ENCODE measurements at places on chromosomes 3 and 15. TPM values are rescaled to one million over a fixed set of nuclear protein-coding genes. Genes with fewer than 3 reads are reported as not detected.

DNA sequence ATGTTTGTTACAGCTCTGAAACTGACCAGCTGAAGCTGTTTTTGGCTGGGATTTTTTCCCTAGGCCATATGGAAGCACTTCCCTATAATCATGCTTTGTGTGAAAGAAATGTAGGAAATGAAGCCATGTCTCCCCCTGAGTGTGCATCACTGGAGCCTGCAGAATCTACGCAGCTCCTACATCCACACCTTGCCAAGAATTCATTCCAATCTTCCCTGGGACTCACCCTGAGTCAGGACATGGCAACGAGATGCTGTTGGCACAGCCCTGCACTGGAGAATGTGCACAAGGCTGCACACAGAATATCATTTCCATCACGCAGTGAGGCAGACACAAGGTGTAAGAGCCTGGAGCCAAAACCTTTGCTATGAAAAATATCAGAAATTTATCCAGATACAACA lies 189.5 kb downstream of the ADAMTSL3 start:
- no peak overlapping the region for H3K4me3 ChIP-seq
- no peak overlapping the region for H3K27ac ChIP-seq

DNA sequence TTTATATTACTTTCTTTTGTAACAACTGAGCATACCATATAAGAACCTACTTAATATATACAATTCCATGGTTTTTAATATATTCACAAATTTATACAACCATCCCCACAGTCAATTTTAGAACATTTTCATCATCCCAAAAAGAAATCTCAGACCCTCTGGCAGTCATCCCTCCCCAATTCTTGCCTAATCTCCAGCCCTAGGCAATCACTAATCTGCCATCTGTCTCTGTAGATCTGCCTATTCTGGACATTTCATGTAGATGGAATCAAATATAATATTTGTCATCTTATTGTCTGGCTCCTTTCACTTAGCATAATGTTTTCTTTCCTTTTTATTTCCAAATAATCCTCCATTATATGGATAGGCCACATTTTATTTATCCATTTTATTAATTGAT lies 92.5 kb downstream of the LARS2 start:
- no peaks in the 10 kb centered on the region for H3K4me1 ChIP-seq
- no peak overlapping the region for H3K4me3 ChIP-seq
- DNase-seq = no peak
- H3K36me3 ChIP-seq = no peaks in the 10 kb centered on the region

The GRAMD2A gene
- 5.4 TPM for total RNA-seq

The HCN4 gene
- 0.50 TPM for total RNA-seq

GRCh38 chr15:65829130-65829764 lies 37.2 kb upstream of the DENND4A start:
- no peak for DNase-seq
- no peaks in the 10 kb centered on the region for H3K27me3 ChIP-seq
- no peak overlapping the region for H3K4me3 ChIP-seq
- peaks cover 20% of the 10 kb centered on the region for H3K4me1 ChIP-seq
- H3K36me3 ChIP-seq = no peaks in the 10 kb centered on the region
- H3K27ac ChIP-seq = no peak overlapping the region

DNA sequence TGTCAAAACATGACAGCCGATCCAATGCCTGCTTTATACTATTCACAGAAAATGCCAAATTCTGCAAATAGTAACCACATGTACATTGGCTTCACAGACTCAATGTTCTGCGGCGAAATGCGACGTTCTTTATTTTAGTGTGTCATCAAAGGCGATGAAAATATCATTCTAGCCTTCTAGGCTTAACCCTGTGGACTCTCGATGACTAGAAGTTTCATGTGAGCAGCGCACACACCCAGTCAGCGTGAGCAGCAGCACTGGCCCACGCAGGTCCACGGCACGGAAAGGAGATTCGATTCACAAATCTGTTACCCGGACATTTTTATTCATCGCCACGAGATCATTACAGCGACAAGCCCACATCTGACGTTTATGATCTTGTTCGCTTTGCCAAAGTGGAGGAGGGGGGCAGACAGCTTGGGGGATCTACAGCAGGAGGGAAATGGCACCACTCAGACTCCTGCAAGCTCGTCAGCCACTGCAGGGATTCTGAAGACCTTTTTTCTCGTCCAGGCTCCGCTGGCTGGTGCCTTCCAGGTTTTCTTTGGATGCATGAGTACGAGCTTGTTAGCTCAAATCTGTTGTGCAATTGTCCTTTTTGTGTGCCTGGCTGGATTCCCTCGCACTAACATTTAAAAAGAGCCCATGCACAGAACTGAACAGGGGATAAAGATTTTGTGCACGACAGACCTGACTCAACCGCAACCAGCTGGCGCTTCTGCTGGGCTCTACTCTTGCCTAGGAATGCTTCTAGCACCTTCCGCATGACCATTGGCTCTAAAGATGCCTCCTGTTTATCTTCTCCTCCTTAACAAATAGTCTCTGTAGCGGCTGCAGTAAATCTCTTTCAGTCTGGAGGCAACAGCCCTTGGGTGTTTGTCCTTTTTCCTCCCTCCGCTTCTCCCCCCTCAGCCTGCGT lies 938.4 kb downstream of the MCTP2 start:
- peak; percentile 56 for DNase-seq
- H3K27ac ChIP-seq = peak overlapping the region; percentile 73
- H3K36me3 ChIP-seq = no peaks in the 10 kb centered on the region
- H3K27me3 ChIP-seq = no peaks in the 10 kb centered on the region

- H3K4me3 ChIP-seq = no peak overlapping the region
- no peak for DNase-seq
- no peak overlapping the region for H3K27ac ChIP-seq
- H3K4me1 ChIP-seq = no peaks in the 10 kb centered on the region
Measured at GRCh38 chr15:38682363-38682762, 117.7 kb upstream of the RASGRP1 start.

DNA sequence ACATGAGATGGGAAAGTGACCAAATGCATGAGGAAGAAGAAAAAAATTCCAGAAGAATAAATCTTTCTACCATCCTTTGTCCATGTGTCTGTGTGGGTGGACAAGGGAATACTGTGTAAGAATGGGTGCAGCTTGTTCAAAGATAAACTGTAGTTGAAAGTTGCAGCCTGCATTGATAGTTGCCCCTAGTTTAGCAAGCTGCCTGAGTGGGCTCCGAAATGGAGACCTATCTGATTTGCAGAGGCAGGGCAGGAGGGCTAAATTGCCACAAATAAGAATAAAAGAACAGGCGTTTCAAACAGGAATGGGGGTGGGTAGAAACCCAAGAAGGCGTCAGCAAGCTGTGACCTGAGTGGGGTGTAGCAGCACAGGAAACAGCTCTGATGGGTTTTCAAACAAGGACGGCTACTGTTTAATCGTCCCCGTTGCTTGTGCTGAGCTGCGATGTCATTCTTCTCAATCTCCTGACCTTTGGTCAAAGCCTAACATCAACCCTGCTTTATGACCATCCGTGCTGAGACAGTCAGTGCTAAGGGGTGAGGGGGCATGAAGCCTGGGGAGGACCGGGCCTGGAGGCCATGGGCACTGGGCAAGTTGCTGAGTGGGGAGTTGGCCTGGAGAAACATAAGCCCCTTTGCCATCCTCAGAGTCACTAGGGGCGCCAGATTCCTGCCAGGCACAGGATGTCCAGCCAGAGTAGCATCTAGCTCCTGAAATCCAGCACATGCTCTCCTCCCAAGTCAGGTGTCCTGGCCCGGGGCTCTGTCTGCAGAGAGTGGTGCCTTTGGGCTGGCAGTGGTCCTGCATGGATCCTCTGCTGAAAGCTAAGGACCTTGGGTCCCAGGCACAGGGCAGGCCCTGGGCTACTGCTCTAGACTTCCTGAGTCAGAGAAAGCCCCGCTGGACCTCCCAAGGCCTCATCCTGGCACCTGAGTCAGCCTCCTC lies 19.2 kb upstream of the C15orf39 start:
- H3K4me3 ChIP-seq = no peak overlapping the region
- H3K27ac ChIP-seq = no peak overlapping the region
- H3K4me1 ChIP-seq = no peaks in the 10 kb centered on the region
- no peaks in the 10 kb centered on the region for H3K27me3 ChIP-seq
- no peaks in the 10 kb centered on the region for H3K36me3 ChIP-seq

- no peaks in the 10 kb centered on the region for H3K36me3 ChIP-seq
- no peak overlapping the region for H3K4me3 ChIP-seq
- no peaks in the 10 kb centered on the region for H3K27me3 ChIP-seq
- H3K27ac ChIP-seq = no peak overlapping the region
Measured at GRCh38 chr3:146128939-146129338, 32.0 kb downstream of the PLOD2 start.

DNA sequence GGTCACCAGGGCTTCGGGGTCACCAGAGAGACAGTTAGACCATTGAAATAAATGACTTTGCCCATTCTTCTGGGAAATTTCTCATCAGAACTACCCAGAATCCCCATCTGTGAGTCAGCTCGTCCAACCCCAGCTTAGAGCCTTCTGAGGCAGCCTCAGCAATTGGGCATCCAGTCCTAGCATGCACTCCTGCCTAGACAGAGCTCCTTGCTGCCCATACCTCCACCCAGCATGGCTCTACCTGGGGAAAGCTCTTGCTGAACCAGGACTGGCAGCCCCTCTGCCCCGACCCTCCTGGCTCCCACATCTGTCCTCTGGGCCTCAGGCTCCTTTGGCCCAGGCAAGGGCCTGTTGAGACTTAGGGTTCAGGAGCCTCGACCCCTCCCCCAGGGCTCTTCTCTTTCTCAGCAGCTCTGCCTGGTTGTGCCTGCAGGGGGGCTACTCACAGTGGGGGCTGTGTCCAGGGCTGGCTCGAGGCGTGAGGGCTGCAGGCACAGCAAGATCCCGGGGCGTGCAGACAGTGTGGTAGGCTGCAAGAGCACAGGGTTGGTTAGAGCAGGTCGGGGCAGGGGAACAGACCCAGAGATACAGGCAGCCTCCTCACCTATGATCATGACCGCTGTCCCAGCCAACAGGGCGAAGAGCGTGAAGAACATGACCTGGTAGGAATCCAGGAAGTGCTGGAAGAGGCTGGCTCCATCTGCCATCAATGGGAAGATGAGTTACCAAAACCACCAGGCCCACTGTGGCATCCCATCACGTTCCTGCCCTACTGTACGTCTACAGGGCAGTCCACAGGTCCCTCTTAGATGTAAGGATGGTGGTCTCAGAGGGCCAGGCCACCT lies 101.3 kb downstream of the NUP210 start:
- no peaks in the 10 kb centered on the region for H3K4me1 ChIP-seq
- no peak overlapping the region for H3K27ac ChIP-seq
- no peak for DNase-seq

DNA sequence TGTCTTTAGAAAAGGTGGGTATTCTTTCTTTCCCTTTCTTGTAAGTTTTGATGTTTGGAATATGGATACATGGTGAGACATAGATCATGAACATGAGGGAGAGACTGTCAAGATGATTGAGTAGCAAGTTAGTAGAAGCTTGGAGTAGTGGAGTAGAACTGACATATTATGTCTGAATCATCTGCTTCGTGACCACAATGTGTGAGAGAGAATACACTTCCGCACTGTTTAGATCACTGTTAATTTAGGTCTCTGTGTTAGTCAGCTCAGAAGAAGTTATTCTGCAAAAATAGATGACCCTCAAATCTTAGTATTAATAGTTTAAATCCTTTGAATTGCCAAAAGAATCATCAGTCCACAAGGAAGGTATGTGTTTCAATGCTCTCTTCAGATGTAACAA lies 151.0 kb downstream of the OXSM start:
- no peaks in the 10 kb centered on the region for H3K4me1 ChIP-seq
- H3K36me3 ChIP-seq = no peaks in the 10 kb centered on the region
- no peak overlapping the region for H3K27ac ChIP-seq
- no peaks in the 10 kb centered on the region for H3K27me3 ChIP-seq
- no peak for DNase-seq

The SSUH2 gene
- total RNA-seq = 0.44 TPM

- no peak for DNase-seq
- H3K4me1 ChIP-seq = no peaks in the 10 kb centered on the region
- no peaks in the 10 kb centered on the region for H3K27me3 ChIP-seq
- H3K36me3 ChIP-seq = no peaks in the 10 kb centered on the region
Measured at GRCh38 chr15:44009038-44009437, 182.2 kb downstream of the WDR76 start.

The TTLL13 gene
- total RNA-seq = 0.54 TPM

DNA sequence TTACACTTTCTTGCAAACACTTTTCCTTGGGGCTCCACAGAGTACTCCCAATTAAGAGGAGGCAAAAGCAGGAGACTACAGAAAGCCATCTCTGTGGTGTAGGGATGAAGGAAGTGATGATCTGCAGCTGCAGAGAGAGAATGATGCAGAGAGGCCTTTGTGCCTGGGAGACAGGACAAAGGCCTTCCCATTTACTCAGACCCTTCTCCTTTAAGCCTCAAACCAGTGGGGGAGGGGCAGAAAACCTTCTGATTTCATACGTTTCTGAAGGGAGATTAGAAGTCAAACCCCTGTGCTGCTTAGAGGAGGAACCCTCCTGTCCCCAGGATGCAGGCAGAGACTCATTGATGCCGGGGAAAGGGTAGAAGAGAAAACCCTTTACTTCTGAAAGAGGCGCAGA lies 130.8 kb downstream of the NEO1 start:
- H3K27ac ChIP-seq = no peak overlapping the region
- H3K27me3 ChIP-seq = no peaks in the 10 kb centered on the region
- no peaks in the 10 kb centered on the region for H3K4me1 ChIP-seq
- no peak for DNase-seq
- H3K36me3 ChIP-seq = no peaks in the 10 kb centered on the region

- no peak for DNase-seq
- peak overlapping the region; percentile 97 for H3K27ac ChIP-seq
- no peaks in the 10 kb centered on the region for H3K27me3 ChIP-seq
Measured at GRCh38 chr3:38139191-38139590, 730 bp downstream of the MYD88 start.

DNA sequence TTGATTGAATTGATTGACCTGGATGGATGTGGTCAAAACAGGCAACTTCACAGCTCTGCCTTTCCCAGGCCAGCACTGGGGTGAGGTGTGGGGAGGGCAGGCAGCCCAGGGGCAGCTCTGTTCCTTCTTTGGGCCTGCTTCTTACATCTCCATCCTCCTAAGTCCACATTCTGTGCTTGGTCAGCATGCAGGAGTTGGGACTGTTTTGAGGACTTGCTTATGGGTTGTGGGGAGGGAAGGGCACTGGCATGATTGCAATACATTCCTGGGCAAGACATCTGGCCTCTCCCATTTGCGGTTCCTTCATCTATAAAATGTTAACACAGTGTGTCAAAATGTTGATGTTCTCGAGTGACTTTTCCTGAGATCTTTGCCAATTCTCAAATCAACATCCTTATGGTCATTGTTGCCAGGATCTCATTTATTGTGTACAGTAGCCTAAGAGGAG lies 84.1 kb downstream of the ST6GAL1 start:
- H3K36me3 ChIP-seq = no peaks in the 10 kb centered on the region
- no peaks in the 10 kb centered on the region for H3K27me3 ChIP-seq
- H3K4me1 ChIP-seq = peaks cover 3% of the 10 kb centered on the region

Data from kidney (tissue), 22 donors.